Brain pericyte (primary cell): ENCODE measurements at places on chromosomes 1 and 21.

DNA sequence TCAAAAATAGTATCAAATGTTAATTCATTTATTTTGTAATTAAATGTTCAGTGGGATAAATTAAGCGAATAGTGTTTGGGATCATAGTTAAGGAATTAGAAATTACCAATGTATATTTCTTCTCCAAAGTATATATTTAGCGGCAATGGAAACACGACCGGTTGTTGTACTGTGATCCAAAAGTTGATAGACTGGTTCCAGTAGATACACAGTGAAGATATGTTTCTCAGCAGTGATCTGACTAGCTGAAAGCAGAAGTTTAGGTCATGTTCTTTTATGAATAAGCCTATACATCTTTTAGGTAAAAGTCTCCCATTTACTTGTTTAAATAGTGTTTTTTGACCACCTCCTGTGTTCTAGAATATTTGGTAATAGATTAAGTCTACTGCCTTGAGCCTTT, 8.8 kb downstream of the USP16 start:
- no peak for DNase-seq

DNA sequence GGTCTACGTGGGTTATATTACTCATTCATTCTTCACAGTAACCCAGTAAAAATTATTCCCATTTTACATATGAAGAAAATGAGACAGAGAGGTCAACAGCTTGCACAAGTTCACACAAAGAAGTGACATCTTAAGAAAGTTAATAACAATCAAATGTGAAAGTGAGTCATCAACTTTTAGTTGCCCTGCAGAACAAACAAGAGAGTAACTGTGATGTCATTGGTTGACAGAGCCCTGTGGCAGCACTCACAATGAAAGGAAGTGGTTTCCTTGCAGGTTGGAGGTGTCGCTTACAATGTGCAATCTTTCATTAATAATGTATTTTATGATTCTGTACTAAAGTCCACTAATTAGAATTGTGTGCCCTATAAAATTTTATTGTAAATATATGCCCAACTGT, 369.6 kb downstream of the RYR2 start:
- no peak for DNase-seq

DNA sequence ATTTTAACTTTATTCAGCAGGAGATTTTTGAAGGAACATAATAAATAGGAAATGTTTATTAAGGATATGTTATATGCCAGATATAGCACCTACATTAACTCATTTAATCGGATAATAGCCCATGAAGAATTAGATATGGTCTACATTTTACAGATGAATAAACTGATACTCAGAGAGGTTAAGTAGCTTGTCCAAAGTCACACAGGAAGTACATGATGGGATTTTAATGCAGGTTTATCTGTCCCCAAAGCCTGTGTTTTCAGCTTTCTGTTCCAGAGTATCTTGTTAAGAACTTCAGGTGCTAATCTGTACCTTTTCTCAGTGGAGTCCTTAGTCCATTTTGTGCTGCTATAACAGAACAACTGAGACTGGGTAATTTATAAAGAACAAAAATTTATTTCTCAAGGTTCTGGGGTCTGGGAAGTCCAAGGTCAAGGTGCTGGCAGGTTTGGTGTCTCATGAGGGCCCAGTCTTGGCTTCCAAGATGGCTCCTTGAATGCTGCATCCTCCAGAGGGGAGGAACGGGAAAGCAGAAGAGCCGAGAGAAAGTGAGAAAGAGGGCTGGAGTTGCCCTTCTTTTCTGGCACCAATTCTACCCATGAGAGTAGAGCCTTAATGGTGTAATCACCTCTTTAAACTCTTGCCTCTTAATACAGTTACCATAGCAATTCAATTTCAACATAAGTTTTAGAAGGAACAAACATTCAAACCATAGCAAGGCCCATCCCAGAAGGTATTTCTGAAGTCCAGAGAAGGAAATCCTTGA, 17.3 kb downstream of the C1orf21 start:
- DNase-seq = no peak

GRCh38 chr21:29074007-29074376, 544 bp upstream of the CCT8 start:
- no peak for DNase-seq

DNA sequence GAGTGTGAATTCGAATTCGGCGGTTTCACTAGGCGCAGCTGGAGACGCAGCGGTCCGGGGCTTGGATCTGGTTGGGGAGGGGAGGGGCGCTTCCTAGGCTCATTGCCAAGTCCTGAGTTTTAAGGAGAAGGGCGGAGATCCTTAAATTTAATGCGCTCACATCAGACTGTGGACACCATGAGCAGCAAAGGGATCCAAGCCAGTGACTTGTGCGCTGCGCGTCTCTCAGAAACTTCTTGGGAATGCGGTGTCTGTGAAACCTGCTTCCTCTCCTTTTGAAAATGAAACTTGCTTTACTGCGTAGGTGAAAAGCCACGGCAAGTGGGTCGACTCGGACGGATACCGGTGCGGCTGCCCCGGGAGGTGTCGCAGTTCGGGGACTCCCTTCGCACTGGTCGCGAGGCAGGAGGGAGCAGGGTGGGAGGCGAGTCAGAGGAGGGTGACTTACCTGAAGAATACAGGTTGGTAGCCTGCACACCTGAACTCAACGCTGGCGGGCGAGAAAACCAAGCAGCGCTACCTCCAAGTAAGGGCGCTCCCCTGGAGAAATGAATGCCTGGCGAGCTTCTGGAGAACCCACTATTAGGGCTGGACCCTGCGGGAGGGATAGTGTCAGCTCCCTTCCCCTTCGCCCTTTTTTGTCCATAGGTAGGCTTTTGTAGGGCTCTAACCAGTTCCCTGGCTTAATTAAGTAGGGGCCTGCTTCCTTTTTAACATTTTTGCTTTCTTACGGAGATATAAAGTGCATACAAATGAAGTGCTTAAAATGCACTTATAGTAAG, 992 bp downstream of the TENT5C start:
- no peak for DNase-seq

DNA sequence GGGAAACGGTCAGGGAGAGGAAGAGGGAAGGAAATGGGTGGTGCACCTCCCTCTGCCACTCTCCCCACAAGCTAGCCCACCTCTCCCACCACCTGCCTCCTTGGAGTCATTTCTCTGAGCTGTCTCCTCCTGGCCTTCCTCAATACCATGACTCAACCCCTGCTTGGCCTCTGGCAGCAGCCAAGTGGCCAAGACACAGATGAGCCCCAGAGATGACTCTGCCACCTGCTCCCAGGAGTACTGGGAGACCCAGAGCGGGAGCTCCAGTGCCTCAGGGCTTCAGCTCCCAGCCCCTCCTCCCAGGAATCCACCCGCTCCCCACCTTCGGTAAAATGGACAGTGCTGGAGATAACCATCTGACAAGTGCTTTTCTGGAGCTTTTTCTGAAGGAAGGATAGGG, 2.6 kb downstream of the S100A16 start:
- DNase-seq = no peak

GRCh38 chr1:180848191-180848590, 64.5 kb upstream of the KIAA1614 start:
- DNase-seq = no peak

DNA sequence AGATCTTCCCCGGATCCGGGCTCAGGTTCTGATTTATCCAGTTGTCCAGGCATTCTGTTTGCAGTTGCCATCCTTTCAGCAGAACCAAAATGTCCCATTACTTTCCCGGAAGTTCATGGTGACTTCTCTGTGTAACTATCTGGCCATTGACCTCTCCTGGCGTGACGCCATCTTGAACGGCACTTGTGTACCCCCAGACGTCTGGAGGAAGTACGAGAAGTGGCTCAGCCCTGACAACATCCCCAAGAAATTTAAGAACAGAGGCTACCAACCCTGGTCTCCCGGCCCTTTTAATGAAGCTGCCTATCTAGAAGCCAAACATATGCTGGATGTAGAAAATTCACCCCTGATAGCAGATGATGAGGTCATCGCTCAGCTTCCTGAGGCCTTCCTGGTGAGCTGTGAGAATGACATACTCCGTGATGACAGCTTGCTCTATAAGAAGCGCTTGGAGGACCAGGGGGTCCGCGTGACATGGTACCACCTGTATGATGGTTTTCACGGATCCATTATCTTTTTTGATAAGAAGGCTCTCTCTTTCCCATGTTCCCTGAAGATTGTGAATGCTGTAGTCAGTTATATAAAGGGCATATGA, 22.4 kb downstream of the AADACL4 start:
- no peak for DNase-seq

GRCh38 chr1:8555582-8555981, 237.7 kb downstream of the SLC45A1 start:
- no peak for DNase-seq

- no peak for DNase-seq
These were observed 10.1 kb upstream of the TTLL10 start for GRCh38 chr1:1163538-1164070.

GRCh38 chr1:245609354-245610150, 454.8 kb downstream of the KIF26B start:
- no peak for DNase-seq

DNA sequence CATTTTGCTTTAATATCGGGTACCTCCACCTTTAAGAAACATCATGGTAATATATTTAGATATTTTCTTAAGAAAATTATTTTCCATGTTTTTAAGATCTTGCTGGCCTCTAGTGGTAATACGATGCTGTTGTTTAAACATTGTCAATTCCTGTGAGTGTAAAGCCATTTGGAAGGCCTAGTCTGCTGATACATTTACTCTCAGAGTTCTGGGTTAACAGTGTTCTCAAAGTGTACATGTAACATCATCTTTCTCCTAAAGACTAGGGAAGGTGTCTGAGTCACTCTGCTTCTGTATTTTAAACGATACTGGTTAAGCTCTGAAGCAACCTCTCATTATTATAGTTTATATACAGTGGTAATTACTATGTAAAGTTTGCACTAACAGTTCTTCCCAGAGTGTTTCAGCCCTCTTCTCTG, 189.1 kb downstream of the RASAL2 start:
- no peak for DNase-seq

DNA sequence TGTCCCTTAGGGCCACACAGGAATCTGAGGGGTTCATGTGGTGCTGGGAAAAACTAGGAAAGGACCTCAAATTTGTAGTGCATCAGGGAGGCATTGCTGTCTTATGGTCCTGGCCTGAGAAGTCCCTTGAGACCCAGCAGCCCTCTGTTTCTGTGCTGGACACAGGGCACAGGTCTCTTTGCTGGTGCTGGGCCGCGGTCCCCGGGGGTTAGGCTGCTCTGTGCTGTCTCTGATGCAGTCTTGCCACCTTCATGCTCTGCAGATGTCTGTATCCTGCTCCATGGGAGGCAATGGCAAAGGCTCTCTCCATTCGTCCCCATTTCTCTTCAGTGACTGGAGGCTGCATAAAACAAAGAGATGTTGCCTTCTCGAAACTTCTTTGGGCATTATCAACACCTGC, 13.0 kb downstream of the EDARADD start:
- DNase-seq = no peak

DNA sequence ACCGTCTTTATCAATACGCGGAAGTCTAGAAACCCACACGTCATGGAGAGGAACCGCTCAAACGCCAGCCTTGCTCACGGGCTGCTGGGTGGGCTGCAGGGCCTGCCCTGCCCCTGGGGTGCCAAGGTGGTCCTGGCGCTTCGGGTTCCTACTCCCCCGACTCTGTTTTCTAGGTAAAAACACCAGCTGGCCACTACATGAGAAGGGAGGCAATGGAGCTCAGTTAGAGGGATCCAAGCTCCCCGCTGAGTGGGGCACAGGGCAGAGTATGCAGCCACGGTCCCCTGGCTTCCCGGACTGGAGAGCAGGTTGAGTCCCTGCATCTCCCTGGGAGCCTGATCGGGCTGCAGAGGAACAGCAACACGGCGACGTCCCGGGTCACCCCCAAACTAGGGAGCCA, 41.2 kb upstream of the RIPK4 start:
- DNase-seq = no peak

DNA sequence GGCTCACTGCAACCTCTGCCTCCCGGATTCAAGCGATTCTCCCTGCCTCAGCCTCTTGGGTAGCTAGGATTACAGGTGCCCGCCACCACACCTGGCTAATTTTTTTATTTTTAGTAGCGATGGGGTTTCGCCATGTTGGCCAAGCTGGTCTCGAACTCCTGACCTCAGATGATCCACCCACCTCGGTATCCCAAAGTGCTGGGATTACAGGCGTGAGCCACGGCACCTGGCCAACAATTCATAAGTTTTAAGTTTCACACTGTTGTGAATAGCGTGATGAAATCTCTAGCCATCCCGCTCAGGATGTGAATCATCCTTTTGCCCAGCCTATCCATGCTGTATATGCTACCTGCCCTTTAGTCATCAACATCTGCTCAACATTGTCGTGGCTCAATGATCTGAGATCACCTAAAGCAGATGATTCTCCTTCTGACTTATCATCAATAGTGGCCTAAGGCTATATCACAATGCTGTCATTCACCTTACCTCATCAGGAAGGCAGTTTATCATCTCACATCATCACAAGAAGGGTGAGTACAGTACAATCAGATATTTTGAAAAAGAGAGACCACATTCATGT, 2.6 kb downstream of the PFDN2 start:
- no peak for DNase-seq

GRCh38 chr1:223363057-223363855, 720 bp downstream of the SUSD4 start:
- DNase-seq = no peak

DNA sequence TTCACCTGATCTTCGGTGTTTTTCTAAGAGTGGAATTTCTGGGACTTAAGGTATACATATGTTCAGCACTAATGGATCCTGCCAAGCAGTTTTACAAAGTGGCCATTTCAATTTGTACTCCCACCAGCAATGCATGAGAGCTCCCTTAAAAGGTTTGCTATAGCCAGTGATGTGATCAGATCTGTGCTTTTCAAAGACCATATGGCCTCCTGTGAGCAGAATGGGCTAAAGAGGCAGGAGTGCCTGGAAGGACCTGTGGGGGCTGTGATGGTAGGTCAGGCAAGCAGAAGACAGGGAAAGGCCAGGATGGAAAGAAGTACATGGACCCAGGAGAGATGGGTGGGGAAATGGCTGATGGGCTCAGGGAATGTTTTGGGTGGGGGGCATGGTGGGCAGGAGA, 252.7 kb downstream of the DISC1 start:
- no peak for DNase-seq

GRCh38 chr1:156608036-156608674, 6.9 kb upstream of the GPATCH4 start:
- DNase-seq = no peak

GRCh38 chr1:219576931-219577730, 35.8 kb downstream of the ZC3H11B start:
- DNase-seq = no peak

GRCh38 chr1:248751635-248752034, 3.9 kb downstream of the LYPD8 start:
- no peak for DNase-seq
